ENCODE measurements at places on chromosomes 4 and X. TPM values are rescaled to one million over a fixed set of nuclear protein-coding genes. Genes with fewer than 3 reads are reported as not detected.

GALNTL6 gene
- not detected for total RNA-seq

EGFL6 gene
- total RNA-seq = not detected

FGFR3 gene
- total RNA-seq = 3.7 TPM

RRH gene
- total RNA-seq = not detected

DNA sequence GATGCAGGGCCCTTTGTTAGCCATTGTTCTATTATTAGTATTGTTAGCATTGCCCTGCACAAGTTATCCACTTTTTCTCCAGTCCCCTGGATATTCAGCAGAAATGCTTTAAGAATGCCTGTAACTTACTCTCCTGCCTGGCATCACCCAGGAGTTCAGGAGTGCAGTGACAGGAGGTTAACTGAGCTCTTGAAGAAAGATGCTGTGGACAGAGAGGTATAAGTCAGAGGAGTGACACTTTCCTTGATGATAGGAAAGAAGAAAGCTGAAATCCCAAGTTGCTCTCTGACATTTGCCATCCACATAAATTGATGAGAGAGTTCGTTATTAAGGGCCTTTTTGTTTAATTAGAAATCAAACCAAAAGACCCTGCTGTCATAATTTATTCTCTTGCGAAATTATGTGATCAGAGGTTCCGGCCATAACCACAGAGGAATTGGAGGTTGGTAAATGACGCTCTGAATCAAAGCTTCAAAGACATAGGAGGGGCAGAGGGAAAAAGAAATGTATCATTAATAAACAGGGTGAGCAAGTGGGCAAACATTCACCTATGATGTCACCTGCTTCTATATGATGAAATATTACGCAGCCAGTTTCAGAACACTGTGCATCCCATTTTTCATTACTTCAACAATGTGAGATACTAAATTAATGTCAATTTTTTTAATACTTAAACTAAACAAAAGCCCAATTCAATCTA lies 230.2 kb upstream of the JADE1 start:
- no peaks in the 10 kb centered on the region for H3K36me3 ChIP-seq
- H3K27me3 ChIP-seq = no peaks in the 10 kb centered on the region
- DNase-seq = no peak
- H3K4me3 ChIP-seq = no peak overlapping the region

DNA sequence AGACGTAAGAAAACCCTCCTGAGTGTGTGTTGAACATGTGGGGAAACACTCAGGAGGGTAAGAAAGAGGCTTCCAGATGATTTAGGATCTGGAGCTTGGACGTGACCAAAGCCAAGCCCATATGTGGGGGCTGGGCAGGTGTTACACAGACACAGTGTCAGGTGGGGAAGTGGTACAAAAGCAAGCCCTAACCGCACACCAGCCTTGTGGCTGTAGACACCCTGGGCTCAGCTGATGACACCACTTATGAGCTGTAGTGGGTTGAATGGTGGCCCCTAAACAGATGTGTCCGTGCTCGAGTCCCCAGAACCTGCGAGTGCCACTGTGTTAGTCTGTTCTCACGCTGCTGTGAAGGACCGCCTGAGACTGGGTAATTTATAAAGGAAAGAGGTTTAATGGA lies 25.0 kb upstream of the NSG1 start:
- H3K4me1 ChIP-seq = no peaks in the 10 kb centered on the region
- no peak overlapping the region for H3K27ac ChIP-seq
- no peak for DNase-seq
- no peaks in the 10 kb centered on the region for H3K27me3 ChIP-seq
- H3K36me3 ChIP-seq = no peaks in the 10 kb centered on the region

DNA sequence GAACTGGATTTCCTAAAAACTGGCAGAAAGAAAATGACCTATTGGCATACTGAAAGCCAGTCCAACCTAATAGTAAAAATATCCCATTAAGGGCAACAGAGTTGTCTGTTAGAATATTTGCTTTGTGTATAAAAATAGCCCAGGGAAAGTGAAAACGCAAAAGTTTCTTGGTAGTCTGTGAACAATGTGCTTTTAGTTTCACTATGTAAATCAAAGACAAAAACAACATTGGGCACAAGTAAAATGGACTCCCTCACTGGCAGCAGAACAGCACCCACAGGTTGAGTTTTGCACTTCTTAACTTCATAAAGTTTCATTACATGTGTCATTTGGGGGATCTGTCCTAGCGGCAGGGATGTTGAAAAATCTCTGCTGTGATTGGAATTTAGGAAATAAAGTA lies 4.3 kb upstream of the FGG start:
- no peaks in the 10 kb centered on the region for H3K27me3 ChIP-seq
- H3K36me3 ChIP-seq = no peaks in the 10 kb centered on the region
- H3K4me3 ChIP-seq = no peak overlapping the region
- no peak overlapping the region for H3K27ac ChIP-seq

DNA sequence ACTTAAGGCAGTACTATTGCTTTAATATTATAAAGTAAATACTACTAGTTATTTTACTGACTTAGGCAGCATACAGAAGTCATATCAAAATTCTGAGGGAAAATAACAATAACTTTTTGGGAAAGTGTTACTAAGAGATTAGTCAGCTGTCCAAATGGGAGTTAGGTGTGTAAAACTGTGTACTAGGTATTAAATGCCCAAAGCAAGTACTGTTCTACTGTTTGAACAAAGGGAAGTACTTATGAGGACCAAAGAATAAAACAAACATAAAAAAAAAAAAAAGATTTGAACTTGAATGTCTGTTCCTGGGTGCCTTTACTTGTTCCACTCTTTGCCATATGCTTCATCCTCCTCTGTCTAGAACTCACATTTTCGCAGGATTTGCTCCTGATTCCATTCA lies 174.4 kb downstream of the MSL3 start:
- no peak for DNase-seq
- H3K4me1 ChIP-seq = no peaks in the 10 kb centered on the region
- no peaks in the 10 kb centered on the region for H3K36me3 ChIP-seq
